DMS79 (cell line): ENCODE measurements at places on chromosomes 6 and 20.

- DNase-seq, result no peak
These were observed 252.1 kb downstream of the DOK5 start for GRCh38 chr20:54727490-54727889.

GRCh38 chr6:117477988-117478852 is 4.3 kb upstream of the DCBLD1 start:
- DNase-seq, result no peak

- DNase-seq, result no peak
These were observed 33.1 kb upstream of the TMEM30A start for GRCh38 chr6:75317503-75318206.

- no peak for DNase-seq
These were observed 4.2 kb downstream of the GABRR2 start for GRCh38 chr6:89310929-89311328.

DNA sequence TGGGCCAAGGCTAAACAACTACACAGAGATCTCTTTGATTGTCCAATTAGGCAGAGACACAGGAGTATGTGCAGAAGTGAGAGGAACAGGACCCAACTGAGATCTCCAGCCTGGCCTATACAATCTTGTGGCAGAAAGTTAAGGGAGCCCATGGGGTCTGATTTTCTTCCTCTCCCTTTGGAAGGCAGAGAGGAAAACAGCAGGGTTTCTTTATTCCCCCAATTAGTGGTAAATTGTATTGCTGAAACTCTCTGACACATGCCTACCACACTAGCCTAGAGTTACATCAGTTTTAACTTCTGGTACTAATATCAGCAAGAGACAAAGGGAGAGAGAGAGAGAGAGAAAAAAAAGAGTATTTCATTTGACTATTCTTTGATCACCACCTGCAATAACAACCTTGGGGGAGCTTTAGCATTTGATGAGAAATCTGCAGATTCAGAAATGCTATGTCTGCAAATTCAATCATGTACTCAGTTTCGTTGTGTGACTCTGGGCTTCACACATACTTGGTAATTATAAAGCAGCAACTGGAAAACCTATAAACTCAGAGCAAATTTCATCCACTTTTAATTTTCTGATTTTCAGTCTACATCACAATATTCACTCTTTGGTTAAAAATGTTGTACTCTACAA is 260.3 kb upstream of the SPTLC3 start:
- no peak for DNase-seq

DNA sequence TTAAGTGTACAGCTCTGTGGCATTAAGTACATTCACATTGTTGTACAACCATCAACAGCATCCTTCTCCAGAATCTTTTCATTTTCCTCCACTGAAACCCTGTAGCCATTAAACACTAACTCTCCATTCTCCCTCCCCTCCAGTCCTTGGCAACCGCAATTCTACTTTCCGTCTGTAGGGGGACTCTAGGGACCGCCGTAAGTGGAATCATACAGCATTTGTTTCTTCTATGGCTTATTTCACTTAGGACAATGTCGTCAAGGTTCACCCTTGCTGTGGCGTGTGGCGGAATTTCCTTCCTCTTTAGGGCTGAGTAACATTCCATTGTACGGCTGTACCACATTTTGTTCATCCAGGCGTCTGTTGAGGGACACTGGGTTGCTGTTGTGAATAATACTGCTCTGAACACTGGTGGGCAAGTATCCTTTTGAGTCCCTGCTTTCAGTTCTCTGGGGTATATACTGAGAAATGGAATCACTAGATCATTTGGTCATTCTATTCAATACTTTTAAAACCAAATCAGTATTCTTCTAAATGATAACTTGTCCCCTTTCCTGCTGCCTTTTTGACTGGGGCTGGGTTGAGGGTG is 50.7 kb downstream of the PPP1R3G start:
- no peak for DNase-seq

- DNase-seq, result no peak
These were observed 566.6 kb upstream of the CITED2 start for GRCh38 chr6:139940741-139941729.

DNA sequence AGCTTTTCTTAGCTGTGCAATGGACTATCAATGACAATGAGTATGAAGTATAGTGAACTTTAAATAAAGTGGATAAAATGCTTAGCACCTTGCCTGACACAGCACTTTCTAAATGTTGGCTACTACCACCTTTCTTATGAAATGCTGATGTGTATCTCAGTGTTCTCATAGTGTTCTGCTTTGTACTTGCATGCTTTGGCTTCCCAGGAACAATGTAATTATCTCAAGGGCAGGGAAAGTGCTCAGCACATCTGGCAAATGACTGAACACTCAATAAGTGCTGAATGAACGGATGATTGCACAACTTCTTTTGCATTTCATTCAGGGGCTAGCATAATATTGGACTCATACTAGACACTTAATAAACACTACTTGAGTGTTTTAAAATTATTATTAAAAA is 28.2 kb upstream of the NOX3 start:
- DNase-seq, result peak; percentile 6

GRCh38 chr6:152846825-152847224 is 96.2 kb downstream of the VIP start:
- no peak for DNase-seq

GRCh38 chr20:39395478-39396291 is 433.5 kb downstream of the DHX35 start:
- DNase-seq, result no peak

- no peak for DNase-seq
These were observed 15.1 kb upstream of the RIPK1 start for GRCh38 chr6:3053231-3053508.

DNA sequence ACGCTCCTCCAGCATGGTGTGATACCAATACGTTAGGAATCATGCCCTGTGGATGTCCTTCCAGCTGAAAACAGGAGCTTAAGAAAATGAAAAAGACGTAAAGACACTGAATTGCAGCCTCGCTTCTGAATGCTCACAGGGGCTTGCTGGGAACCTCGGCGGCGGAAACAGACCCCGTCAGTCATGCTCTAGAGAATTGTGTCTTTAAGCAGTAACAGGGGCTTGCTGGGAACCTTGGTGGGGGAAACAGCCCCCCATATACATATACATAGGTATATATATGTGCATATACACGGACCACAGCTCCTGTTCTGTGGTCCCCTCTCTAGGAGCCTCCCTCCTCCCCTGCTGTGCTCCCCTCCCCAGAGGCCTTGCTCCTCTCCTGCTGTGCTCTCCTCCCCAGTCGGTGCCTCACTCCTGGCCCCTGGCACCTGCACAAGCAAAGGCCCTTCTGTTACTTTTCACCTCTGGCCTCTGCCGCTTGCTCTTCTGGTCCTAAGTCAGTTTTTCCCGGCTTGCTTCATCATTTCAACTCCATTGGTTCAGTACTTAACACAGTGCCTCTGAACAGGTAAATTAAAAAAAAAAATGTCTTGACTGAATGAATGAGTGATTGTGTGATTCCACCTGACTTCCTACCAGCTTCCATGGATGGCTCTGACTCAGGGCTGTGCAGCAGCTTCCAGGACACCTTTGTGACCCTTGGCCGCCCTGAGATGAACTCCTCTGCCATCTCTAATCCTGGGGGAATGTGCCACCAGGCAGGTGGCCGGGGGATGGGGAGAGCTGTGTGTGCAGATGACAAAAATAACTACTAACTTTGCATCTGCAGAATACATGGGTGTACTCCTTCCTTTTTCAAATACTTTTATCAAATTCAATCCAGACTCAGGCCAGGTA is 246.1 kb downstream of the SMOC2 start:
- no peak for DNase-seq

GRCh38 chr6:7631466-7631865 is 41.5 kb downstream of the SNRNP48 start:
- DNase-seq, result no peak

DNA sequence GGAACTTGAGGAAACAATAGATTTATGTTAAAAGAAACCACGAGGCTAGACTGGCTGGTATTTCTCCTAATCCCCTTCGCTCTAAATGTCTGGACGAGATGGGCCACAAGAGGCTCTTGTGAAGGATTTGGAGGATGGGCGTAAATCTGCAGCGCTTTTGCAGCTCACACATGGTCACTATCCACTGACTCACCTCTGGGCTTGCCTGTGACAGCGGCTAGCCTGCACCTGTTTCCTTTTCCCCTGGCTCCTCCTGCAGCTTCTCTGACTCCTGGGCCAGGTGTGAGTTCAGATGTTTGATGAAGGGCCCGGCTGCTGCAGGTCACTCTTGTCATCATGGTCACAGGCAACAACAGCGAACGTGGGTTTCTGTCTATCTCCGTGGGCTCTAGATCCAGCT is 629.4 kb downstream of the CBLN4 start:
- no peak for DNase-seq

DNA sequence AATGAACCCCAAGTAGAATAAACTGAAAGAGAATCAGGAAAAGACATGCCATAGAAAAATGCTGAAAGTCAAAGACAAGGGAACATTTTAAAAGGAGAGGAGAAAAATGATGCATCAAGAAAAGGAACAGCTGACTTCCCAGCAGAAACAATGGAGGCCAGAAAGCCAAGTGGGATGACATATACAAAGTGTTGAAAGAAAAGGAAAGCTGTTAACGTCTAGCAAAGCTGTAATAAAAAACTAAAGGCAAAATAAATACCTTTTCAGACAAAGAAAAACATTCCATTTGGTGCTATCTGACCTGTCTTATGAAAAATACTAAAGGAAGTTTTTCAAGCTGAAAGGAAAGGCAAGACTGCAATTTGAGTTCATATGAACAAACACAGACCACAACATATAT is 34.1 kb upstream of the PDE10A start:
- no peak for DNase-seq

DNA sequence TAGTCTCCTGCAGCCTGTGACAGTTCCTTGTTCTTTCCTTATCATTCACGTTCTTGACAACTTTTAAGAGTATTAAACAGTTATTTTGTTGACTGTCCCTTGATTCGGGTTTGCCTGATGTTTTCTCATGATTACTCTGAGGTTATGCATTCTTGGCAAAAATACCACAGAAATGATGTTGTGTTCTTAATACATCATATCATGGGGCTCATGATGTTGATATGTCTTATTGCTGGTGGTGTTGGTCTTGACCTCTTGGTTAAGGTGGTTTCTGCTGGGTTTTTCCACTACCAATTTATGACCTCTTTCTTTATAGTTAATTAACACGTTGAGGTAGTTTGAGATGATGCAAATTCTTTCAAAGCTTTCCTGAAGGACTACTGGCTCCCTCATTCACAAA is 59.1 kb downstream of the ZHX3 start:
- DNase-seq, result no peak

DNA sequence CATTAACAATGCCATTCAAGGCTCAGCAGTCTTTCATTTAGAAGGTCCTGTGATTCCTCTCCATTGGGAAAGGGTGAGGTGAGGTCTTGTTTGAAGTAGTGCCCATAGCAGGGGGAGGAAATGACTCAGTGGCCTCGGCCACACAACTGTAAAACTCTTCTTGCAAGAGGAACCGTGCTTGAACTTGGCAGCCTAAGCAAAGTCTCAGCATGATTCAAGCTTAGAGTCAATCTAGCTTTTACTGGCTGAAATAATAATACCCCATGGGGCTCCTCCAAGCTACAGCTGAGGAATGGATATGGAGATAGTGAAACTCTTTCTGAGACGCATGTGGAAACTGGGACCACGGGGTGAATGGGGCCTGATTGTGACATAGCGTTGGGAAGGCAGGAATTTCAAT is 428.2 kb downstream of the BMP2 start:
- no peak for DNase-seq

DNA sequence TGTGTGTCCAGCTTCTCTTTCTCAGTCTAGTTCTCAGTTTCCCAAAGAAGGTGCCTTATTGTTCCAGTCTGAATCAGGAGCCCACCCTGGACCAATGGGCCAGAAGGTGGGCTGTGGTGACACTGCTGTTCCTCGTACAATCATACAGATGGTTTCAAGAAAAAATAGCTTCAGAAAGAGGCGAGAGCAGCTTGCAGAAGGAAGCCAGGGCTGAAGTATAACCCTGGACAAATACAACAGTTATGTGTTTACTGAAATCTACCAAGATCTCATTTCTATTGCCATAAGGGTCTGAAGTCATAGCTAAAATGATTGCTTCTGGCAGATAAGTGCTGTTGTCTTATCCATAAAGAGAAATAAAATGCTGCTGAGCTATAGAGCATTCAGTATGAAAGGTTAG is 75.4 kb downstream of the PFDN4 start:
- no peak for DNase-seq

DNA sequence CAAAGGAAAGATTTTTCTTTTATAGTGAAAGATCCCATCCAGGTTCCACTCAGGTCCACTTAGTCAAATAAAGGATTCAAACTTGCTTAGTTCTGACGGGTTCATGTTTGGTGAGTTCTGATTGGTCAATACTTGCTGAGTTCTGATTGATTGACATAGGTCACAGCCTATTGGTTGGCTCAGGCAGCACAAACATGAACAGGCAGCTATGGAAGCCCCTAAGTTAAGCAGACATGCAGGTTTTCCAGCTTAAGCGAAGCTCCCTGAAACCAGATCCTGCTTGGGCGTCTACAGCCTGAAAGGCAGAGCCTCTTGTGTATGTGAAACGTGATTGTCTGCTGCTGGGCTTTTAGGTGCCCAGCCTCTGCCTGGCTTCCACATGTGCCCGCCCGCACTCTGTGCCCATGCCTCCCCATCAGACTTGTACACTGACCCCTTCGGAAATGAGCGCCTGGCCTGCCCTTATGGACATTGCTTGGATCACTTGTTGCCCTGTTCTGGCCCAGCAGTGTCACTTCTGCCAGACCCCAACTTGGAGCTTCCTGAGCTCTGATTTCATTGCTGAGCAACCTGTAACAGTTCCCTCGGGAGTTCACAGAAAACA is 45.4 kb upstream of the ECI2 start:
- DNase-seq, result no peak

GRCh38 chr6:30002871-30003270 is 58.2 kb upstream of the POLR1H start:
- no peak for DNase-seq

DNA sequence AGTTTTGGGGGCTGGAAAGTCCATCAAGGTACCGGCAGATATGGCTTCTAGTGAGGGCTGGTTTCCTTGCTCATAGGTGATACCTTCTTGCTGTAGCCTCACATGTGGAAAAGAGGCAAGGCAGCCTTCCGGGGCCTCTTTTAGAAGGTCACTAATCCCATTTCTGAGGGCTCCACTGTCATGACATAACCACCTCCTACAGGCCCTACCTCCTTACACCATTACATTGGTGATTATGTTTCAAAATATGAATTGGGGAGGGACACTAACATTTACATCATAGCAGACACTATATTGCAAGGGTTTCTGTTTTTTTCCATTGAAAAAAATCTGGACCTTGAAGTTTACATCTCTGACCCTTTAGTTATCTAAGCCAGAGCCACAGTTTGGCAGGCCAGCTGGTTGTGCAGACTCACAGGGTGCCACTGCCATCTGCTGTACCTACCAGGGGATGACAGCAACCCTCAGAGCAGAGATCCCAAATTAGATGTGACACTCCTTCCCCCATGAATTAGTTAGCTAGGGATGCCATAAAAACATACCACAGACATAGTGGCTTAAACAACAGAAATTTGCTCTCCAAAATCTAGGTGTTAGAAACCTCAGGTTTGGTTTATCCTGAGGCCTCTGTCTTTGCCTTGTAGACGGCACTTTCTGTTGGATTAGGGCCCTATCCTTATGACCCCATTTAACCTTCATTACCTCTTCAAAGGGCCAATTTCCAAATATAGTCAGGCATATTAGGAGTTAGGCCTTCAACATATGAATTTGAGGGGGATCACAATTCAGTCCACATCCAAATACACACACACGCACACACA is 166.4 kb upstream of the RNF217 start:
- no peak for DNase-seq

GRCh38 chr6:37774028-37774680 is 45.4 kb upstream of the ZFAND3 start:
- no peak for DNase-seq
